ENCODE measurements at places on chromosomes 4 and X.
A peak's percentile ranks its signal among the peaks of the same experiment; 100 is the strongest.

- peak; percentile 36 for DNase-seq
These were observed 36.6 kb downstream of the CCNG2 start for GRCh38 chr4:77193511-77194102.

GRCh38 chrX:63750811-63751210 is 34.2 kb downstream of the ARHGEF9 start:
- DNase-seq = no peak

DNA sequence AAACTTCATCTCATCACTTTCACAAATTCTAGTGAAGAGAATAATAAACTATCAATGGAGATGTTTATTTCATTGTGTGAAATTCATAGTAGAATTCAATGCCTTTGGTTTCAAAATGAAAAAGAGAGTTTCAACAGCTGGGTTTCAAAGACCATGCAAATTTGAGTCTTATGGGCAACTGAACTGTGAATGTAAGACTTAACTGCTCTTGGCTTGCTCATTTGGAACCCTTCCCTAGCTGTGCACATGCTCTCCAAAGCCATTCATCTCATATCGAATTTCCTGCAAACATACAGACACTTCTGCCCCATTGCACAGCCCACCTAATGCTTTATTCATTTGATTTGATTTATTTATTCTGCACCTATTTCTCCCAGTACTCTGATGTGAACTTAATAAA is 154.5 kb downstream of the GRXCR1 start:
- no peak for DNase-seq

GRCh38 chr4:158315706-158316105 is 105.4 kb downstream of the TMEM144 start:
- DNase-seq = no peak

GRCh38 chr4:3323071-3323481 is 30.3 kb downstream of the RGS12 start:
- DNase-seq = no peak

DNA sequence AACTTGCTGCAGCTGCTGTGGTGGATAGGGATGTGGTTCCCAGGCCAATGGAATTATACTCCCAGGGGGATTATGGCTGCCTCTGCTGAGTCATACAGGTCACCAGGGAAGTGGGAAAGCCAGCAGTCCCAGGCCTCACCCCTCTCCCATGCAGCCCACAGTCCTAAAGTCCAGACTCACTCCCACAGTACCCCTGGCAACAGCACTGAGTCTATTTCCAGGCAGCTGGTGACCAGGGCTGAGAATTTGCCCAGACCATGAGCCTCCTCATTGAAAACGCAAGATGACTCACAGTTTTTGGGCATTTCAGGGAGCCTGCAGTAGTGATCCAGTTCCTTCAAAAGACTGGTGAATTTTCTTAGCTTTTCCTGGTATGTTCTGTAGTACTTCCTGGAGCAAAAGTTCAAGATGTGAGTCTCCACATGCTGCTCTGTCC is 137.6 kb downstream of the NPNT start:
- DNase-seq = no peak

DNA sequence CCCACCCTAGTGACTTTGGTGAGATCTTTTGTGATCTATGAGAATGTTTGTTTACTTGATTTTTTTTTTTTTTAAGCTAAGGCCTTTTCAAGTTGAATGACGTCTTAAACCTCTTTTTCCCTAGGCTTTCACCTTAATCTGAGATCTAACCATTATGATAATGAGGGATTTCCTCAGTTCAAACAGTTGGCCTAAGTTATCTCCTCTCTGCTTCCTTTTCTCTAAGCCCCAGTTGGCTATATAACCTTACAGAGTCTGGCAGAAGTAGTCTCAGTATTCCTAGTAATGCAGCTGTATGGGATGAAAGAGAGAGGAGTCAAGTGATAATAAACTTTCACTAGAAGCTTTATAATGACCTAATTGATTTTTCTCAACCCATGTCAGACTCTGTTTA is 99.0 kb downstream of the STIM2 start:
- no peak for DNase-seq

- DNase-seq = no peak
These were observed 191.4 kb downstream of the SOWAHB start for GRCh38 chr4:76706581-76706980.

- no peak for DNase-seq
These were observed 539.6 kb upstream of the DIPK2B start for GRCh38 chrX:45740291-45740690.

- DNase-seq = no peak
These were observed 37.3 kb upstream of the MBTPS2 start for GRCh38 chrX:21802054-21802670.

All from erythroblast (primary cell).